ENCODE measurements at places on chromosomes 2 and 18. TPM values are rescaled to one million over a fixed set of nuclear protein-coding genes. Genes with fewer than 3 reads are reported as not detected.

DNA sequence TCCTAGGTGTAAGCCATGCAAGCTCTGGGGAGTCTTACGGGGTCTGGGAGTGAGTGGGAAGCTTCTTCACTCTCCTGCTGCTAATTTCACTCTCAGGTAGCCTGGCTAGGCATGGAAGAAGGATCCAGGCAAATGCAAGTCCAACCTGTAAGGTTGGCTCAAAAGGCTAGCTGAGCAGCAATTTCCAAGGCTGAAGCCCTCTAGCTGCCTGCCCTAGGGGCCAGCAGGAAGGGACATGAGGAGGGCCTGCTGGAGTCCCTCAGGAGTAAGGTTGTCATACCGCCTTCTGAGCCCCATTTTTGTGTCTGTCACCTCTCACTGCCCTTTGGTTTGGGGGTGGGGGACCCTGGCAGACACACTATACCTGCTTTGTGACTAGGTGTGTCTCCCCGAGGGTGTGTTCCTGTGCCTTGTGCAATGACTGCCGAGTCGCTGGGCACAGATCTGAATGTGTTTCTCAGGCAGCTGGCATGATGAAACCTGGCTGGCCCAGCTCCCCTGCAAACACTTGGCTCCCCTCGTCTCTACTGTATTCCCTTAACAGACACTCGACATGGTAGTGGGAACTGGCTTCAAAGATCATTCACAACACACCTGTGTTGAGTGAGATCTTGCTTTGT lies 123.9 kb upstream of the FAM136A start:
- DNase-seq, result no peak

The DTNA gene
- 167 TPM for total RNA-seq

The NCKAP1 gene
- total RNA-seq, result 142 TPM

The CYBRD1 gene
- 48.4 TPM for total RNA-seq
